ENCODE measurements at places on chromosomes 1 and 21. TPM values are rescaled to one million over a fixed set of nuclear protein-coding genes. Genes with fewer than 3 reads are reported as not detected.

DNA sequence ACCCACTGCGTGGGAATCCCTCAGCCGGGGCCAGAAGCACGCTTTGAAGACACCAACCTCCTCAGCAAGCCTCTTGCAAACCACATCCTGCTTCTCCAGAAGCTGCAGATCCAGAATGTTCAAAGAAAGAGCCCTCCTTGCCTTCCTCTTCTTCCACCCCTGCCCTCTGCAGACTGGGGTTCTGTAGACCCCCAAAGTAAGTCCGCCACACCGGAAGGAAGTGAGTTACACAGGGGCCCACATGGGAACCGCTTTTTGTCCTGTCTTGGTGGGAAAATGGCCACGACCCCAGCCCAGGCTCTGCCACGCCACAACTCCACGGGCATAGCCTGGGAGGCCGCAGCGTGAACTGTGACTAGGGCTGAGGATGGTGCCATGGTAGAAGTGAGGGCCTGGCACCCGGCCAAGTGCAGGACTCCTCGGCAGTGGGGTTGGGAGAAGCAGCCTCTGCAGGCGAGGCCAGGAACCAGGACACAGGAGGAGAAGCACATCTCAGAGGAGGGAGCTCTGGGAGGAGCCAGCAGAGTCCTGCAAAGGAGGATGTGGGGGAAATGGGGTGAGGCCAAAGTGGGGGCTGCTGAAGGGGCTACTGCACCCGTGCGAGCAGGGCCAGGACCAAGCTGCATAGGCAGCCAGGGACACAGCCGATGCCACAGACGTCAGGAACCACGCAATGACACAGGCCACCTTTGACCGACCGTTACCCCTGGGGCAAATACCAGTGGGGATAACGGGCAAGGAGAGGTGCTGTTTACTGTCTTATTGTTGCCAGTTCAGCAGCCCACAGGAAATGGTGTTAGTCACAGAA, 30.9 kb downstream of the PDE9A start:
- no peak for DNase-seq

DNA sequence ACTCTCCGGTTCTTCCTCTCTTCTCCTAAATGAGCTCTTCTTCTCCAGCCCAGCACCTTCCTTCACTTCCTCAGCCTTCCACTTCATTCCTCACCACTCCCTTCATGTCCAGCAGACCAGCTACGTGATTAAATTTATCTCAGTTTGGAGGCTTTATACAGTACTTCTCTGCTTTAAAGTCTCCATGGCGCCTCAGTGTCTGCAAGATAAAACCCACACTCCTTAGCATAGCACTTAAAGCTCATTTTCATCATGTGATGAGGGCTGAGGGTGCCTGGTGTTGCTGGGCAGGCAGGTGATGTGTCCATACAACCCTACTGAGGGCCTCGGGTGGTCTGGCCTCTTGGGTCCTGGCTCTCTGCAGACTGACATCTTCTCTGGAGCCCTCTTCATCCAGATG, 7.7 kb downstream of the SLC5A9 start:
- no peak for DNase-seq

DNA sequence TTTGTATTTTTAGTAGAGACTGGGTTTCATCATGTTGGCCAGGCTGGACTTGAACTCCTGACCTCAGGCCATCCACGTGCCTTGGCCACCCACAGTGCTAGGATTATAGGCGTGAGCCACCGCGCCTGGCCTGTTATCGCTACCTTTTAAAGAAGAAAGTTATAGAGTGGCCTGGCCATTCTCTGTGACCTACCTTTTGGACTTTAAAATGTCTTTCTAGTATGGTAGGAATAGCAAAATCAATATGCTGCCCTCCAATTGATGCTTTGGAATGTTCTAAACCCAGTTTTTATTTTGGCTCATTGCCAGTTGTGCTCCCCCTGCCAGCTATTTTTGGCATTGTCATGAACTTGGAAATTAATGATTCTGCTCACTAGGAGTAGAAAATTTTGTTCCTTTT, 19.9 kb downstream of the HIPK1 start:
- no peak for DNase-seq

DNA sequence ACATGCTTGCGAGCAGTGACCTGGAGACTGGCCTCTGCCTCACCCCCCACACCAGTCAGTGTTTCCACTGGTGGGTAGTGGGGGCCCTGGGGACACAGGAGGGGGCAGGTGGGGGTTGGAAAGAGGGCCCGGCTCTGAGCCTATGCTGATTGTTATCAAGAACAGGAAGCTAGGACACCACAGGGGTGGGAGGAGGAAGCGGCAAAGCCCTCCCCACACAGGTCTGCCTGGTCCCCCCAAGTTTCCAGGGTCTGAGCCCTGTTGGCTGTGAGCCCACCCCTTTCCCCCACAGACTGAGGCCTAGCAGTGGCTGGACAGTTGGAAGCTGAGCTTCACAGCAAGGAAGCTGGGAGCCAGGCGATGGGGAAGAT, 1.6 kb upstream of the PTPN7 start:
- no peak for DNase-seq

The THEM5 gene
- total RNA-seq = not detected

The DMBX1 gene
- total RNA-seq = not detected

Data from bronchial epithelial cell (primary cell).